ENCODE measurements at places on chromosomes 3 and 15.

DNA sequence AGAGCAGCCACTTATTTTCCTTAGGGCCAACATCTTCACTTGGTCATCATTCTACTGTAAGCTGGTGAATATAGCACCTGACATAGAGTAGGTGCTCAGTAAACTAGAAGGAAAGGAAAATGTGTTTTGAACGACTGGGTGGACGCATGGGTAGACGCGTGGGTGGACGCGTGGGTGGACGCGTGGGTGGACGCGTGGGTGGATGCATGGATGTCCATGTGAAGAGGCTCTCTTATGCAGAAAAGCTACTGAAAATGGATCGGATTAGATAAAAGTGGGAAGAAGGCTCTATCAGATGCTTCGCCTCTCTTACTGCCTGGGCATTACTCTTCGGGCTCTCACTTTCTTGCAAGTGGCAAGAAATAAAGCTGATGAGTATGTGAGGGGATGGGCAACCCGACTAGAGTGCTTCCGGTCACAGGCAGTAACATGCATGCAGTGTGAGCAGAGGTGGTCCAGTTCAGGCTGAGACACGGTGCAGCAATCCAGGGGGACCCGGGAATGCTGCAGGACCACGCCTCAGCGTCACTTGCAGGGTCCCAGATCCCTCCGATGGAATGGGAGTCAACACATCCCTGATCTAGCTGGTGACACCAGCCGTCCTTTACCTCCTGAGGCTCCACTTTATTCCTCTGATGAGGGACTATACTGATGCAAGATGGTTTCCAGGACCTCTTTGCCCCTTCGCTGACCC lies 138.0 kb upstream of the MEF2A start:
- DNase-seq = no peak

- no peak for DNase-seq
Measured at GRCh38 chr3:67564008-67564407, 90.4 kb downstream of the SUCLG2 start.

DNA sequence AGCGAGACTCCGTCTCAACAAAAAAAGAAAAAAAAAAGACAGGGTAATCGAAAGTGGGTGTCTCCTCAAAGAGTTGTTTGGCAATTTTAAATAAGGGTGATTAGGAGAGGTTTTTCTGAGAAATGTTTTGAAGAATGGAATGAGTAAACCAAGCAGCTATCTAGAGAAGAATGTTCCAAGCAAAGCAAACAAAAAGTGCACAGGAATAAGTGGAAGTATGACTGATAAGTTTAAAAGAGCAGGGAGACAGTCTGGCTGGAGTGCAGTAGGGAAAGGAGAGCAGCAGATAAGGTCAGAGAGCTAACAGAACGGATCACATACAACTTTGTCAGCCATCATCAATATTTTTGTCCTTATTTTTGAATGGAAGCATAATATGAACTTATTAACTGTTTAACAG lies 853.5 kb downstream of the TUSC7 start:
- DNase-seq = no peak

GRCh38 chr3:39126532-39127071 lies 19.1 kb downstream of the TTC21A start:
- DNase-seq = peak; percentile 60

- no peak for DNase-seq
Measured at GRCh38 chr3:45666757-45667431, 22.3 kb upstream of the SACM1L start.

DNA sequence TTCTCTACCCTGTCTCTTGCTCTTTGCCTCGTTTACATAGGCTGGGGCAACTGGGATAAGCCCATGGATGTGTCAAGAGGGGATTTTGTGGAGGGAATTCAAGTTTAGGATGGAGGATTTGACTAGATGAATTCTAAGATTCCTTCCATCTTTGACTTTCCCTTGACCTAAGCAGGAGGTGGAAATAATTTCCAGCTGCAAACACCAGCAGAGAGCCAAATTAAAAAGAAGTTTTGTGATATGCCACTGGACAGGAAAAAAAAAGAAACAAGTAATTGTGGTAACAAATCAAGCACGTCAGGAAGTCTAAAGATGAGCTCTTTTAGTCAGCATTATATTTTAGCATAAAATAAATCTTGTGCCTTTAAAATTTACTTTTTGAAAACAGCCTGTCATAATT lies 49.8 kb downstream of the KCNMB2 start:
- no peak for DNase-seq

GRCh38 chr3:156668073-156668763 lies 6.2 kb upstream of the TIPARP start:
- DNase-seq = no peak

DNA sequence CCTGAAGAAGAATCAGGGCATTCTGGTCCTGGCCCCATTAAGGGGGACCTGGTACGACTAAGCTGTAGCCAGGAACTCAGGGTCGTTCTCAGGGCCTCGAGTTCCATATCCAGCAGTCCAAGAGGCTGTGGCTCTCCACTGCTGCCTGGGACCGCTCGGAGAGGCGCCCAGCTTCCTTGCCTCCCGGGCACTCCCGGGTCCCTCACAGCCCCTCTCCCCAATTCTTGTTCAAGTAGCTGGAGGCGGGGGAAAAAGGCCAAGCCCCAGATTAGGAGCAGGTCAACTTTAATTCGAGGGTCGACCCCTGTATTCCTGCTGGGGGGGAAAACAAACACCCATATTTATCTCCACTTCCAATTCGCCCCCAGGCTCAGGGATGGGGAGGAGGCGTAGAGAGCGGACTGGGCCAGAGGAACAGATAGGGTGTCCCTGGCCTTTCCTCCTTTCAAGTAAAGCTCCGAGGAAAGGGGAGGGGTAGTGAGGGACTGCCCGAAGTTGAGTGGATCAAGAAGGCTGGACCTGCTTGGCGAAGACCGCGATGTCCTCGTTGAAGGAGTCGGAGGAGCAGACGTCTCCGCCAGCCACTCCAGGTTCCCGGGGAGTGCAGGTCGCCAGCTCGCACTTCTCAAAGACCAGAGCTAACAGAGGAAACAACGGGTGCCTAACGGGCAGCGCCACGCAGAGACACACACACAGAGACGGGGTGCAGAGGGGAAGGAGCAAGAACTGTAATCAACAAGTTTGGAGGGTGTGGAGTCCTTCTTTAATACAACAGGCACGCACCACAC lies 4.4 kb downstream of the MEIS2 start:
- peak; percentile 14 for DNase-seq

DNA sequence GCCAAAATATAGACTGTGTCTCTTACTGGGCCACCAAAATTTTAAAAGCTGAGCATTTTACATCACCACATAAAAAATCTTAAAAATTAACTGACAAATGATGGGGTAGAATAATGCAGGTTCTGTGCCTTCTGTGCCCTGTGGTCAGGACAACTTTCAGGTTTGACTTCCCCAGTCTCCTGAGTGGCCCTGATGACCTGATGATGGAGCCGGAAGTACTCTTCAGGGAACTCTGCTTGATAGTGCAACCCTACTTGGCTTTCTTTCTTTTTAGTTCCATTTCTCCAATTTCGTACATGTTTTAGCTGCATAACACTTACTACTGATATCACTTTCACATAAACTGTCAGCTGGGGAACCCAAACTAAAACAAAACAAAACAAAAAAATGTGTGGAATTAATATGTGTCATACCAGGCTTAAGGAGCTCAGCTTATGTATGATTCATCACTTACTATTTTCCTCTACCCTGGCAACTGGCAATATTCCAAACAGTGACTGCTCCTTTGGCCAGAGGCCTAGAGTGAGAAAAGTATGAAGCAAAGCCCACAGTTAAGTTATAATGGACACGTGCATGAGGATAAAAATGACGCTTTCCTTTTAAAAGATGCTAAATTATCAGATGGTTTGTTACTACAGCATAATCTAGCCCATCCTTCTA lies 194.3 kb downstream of the BCHE start:
- peak; percentile 32 for DNase-seq

DNA sequence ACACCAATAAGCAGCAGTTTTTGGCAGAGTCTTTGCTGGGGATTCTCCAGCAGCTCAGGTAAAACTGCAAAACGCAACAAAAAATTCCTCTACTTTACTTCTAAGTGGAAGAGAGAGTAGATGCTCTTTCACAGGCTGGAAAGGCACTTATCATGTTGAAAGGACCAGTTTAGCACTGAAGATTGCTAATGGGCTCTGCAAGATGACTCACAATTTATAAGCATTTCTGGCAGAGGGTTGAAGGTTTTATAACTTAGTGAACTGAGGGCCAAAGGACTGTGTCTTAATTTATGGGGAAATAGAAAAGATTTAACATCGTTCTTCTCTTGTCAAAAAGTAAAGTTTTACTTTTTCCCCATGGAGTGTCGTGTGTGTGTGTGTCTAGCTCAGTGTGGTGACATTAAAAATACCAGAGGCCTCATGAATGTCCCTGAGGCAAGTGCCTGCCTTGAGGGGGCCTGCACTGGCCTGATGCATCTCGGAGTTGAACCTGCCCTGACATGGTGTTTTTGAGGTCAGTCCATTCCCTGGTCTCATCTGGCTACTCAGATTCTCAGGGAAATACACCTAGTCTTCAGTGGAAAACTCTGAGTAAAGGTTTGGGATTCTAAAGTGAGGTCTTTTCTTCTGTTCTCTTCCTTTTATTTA lies 1092.0 kb downstream of the NAALADL2 start:
- DNase-seq = no peak

DNA sequence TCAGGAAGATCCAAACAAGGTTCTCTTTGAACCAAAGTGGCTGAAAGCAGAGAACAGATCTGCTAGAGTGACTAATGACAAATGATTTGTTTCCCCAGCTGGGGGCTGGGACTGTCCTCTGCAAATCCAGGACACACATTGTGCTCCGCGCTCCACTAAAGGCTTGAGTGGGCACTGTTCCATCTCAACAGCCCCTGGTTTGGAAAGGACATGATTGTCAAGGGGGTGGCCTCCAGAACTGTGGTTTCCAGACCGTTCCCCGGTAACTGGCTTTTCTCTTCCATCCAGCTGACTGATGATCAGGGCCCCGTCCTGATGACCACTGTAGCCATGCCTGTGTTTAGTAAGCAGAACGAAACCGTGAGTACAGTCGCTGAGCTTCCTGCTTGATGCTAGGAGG lies 91.0 kb downstream of the LRTM1 start:
- DNase-seq = no peak

GRCh38 chr15:75532413-75533250 lies 46.5 kb downstream of the PTPN9 start:
- DNase-seq = peak; percentile 52

GRCh38 chr3:30408105-30408557 lies 198.3 kb upstream of the TGFBR2 start:
- no peak for DNase-seq

- no peak for DNase-seq
Measured at GRCh38 chr3:196147116-196147515, 64.1 kb downstream of the ZDHHC19 start.

DNA sequence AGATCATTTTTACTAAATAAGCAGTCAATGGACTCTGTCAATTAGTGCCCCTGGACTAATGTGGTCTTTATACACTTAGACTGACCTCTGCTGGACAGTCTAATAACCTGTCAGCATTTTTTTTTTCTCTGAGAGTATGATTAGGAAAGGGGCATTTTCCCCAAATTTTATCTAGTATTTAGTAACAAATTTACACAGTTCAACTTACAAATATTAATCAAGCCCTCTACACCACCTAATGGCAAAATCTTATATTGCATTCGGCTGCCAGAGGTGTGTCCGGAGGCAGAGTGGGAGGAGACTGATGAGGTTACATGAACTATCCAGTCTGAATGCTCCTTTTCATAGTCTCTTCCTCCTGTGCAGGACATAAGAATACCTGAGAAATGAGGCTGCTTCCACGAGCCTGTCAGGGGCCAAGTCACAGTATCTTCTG lies 36.0 kb upstream of the COLQ start:
- DNase-seq = peak; percentile 68

GRCh38 chr3:128590948-128591347 lies 59.7 kb downstream of the RPN1 start:
- DNase-seq = peak; percentile 75

DNA sequence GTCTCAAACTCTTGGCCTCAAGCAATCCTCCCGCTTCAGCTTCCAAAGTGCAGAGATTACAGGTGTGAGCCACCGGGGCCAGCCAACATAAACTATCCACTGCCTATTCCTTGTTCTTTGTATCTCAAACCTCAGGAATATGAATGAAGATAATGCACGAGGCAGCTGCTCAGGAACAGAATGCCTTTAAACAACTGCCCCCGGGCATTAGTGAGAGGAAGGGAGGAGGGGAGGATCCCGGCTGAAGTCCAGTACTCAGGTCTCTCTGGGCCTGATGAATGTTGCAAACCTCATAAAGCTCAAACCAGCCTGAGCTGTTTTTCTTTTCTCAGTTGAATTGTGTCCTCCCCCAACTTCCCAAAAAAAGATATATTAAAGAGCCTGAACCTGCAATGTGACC lies 26.9 kb upstream of the MTMR14 start:
- no peak for DNase-seq

DNA sequence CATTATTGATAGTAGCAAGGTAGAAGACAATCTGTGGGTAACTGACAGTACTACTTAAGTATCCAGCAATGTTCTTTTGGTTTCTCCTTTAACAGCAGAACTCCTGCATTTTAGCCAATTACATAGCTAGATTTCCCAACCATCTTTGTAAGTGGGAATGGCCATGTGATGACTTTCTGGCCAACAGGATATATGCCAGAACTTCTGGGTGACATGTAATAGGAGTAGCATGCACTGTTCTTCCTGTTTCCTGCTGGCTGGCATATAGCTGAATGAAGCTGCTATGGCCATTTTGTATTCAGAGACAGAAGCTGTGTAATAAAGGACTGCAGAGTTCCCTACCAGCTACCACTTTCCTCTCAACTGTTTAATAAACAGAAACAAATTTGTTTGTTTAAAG lies 18.0 kb downstream of the SPICE1 start:
- no peak for DNase-seq

DNA sequence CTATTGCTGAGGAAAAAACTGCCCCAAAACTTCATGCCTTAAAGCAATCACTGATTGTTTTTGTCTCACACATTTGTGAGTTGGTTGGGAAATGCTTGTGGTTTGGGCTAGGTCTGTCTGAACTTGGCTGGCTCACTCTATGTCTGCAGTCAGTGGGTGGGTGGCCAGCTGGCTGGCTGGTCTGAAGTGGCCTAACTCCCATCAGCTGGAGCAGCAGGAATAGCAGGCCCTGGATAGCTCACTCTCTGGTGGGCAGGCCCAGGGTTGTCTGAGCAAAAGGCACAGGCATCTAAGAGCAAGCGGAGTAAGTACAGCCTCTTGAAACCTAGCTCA lies 37.7 kb upstream of the PRR20G start:
- DNase-seq = no peak

DNA sequence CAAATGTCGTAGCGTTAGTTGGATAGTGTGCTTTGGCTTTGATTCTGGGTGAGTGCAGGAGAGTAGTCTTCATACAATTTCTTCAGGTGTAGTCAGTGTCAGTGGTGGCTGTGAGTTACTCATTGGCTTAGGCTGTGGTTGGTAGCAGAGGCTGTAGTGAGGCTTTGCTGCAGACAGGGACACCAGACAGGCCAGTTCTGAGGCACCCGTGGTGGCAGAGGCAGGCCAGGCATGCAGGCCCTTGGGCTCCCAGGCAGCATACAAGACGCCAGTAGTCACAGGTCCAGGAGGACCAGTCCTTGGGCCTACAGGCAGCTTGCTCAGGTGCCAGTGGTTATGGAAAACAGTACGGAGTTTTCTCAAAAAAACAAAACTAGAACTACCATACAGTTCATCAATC lies 61.3 kb downstream of the DMXL2 start:
- DNase-seq = peak; percentile 14
